Fibroblast of skin of scalp (primary cell): ENCODE measurements at places on chromosomes 11 and 22.
A peak's percentile ranks its signal among the peaks of the same experiment; 100 is the strongest.

DNA sequence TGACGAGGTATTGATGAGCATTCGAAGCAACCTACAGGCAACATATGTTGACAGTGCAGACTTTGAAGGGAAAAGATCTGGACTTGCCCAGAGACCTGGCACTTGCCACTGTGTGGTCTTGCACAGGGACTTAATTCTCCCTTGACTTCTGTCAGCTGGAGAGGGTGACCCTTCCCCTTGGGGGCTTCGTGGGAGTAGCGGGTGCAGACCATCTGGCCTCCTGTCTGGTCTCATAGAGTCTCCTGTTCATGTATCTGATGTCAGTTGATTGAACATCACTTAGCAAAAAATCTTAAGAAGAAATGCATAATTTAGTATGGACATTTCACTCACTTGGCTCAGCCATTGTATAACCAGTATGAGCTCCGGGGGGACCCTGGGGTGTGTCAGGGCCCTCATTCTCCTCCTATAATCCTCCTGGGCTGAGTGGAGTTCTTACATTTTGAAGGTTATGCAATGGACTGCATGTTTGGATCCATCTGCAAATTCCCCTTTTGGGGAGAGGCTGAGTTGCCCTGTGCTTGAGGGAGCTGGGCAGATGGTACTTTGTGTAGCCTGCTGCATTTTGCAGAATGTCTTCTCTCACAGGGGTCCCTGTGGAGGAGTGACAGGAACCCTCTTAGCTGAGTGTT is 13.0 kb downstream of the BCR start:
- DNase-seq = no peak

GRCh38 chr11:100397401-100397800 is 289.7 kb upstream of the ARHGAP42 start:
- no peak for DNase-seq

GRCh38 chr11:9184516-9184915 is 80.6 kb downstream of the DENND5A start:
- no peak for DNase-seq

DNA sequence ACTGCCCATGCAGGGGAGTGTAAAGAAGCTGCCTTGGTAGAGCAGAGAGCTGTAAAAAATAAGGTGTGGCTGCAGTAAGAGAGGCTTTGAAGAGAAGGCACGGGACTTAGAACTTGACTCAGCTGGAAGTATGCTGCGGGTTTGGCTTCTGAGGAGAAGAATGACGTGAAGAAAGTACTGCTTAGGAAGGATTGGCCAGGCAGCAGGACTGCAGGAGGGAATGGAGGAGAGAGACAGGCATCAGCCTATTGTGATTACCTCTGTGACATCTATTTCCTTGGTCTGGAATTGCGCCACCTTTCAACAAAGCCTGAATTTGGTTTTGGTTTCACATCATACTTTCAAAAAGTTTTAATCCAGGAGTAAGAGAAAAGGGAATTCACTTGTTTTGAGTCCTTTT is 22.5 kb downstream of the PRRG4 start:
- peak; percentile 14 for DNase-seq

- no peak for DNase-seq
Measured at GRCh38 chr11:70501051-70501901, 102.9 kb downstream of the CTTN start.

GRCh38 chr11:16863389-16863788 is 124.9 kb downstream of the C11orf58 start:
- no peak for DNase-seq
